Stimulated activated CD8-positive, alpha-beta memory T cell treated with anti-CD3 and anti-CD28 coated beads, Interleukin-4, amount 100 ng/mL, for 4 hours (primary cell): ENCODE measurements at places on chromosomes 13 and 19.
A peak's percentile ranks its signal among the peaks of the same experiment; 100 is the strongest.

GRCh38 chr13:43229506-43229905, 206.1 kb downstream of the DNAJC15 start:
- no peak for DNase-seq

DNA sequence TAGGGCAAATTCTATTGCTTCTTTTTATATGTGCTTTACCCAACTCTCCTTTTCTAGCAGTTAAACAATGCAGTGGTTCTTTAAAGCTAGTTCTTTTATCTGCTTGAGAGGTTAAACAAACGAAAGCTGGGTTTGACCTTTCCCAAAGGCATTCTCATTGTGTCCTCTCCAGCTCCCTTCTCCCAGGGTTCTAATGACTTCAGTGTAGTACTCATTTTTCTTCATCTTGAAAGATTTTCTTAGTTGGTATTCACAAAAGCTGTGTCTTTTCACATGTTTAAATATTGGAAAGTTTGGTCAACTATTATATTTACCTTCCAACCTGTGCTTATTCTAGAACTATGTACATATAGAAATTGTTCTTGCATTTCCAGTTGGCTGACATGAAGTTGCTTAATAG, 1.5 kb downstream of the WASF3 start:
- no peak for DNase-seq

- DNase-seq: no peak
Measured at GRCh38 chr19:13160557-13160956, 10.3 kb downstream of the IER2 start.

- no peak for DNase-seq
Measured at GRCh38 chr19:47351548-47351947, 2.4 kb downstream of the DHX34 start.

GRCh38 chr19:39430675-39431593, 4.8 kb downstream of the RPS16 start:
- no peak for DNase-seq

DNA sequence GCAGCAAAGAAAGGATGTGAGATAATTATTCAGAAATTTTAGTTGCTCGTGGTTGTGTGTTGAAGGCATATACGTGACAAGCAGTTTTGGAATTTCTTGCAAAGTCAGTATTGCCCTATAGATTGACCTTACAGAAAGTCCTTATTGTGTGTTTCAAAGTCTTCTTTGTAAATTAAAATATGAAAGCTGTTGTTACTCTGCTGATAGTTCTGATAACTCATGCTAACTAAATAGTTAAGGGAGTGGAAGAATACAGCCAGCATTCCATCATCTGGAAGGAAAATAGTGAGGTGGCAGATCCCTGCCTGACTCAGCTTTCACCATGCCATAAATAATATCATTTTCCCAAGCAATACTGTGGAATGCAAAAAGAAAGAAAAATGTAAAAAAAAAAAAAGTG, 27.2 kb downstream of the WASF3 start:
- DNase-seq: no peak

DNA sequence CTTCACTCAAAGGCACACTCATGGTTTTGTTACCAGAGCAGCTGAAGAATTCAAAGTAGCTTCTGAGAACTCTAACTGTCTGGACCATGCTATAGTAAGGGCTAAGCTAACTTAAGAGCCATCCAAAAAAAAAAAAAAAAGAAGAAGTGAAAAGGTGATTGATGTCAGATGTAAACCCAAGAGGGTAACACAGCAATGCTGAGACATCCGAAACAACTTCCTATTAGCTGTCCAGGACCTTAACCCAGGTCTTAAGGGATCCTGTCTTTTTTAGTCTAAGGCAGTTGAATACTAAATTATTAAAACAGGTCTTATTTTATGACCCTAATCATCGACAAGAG, 11.2 kb upstream of the RAB20 start:
- no peak for DNase-seq

DNA sequence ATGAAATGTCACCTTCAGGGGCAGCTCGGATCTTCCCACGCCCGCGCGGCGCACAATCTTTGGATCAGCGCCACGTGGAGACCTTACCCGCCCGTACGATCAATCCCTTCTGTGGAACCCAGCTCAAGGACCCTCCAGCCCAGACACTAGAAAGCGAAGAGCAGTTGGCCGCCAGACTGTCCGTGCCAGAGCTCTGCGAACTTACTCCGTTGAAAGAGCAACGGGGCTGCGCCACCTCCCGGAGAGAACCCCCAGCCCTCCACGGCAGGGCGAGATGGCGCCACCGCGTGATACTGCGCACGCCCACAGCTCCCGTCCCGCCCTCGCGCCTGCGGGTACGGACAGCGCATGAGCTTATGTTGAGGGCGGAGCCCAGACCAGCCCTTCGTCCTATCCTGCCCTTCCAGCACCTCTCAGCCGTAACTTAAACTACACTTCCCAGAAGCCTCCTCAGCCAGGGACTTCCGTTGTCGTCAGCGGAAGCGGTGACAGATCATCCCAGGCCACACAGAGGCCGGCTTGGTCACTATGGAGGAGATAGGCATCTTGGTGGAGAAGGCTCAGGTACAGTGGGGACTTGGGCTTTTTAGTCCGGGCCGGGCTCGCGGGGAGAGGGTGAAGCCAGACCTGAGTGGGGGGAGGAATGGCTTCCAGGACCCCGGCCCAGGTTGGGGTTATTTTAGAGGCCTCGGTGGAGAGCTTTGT, at the start of gene PSMC4:
Gene PSMC4 (plus strand): TSS at position 491 of the 705 bp plus-strand sequence. CDS start 38 bp downstream, at position 529.
- DNase-seq: peak; percentile 98

GRCh38 chr19:9044449-9044848, 34.2 kb upstream of the MUC16 start:
- DNase-seq: no peak

- no peak for DNase-seq
Measured at GRCh38 chr19:1968279-1969175, 27.6 kb downstream of the CSNK1G2 start.

DNA sequence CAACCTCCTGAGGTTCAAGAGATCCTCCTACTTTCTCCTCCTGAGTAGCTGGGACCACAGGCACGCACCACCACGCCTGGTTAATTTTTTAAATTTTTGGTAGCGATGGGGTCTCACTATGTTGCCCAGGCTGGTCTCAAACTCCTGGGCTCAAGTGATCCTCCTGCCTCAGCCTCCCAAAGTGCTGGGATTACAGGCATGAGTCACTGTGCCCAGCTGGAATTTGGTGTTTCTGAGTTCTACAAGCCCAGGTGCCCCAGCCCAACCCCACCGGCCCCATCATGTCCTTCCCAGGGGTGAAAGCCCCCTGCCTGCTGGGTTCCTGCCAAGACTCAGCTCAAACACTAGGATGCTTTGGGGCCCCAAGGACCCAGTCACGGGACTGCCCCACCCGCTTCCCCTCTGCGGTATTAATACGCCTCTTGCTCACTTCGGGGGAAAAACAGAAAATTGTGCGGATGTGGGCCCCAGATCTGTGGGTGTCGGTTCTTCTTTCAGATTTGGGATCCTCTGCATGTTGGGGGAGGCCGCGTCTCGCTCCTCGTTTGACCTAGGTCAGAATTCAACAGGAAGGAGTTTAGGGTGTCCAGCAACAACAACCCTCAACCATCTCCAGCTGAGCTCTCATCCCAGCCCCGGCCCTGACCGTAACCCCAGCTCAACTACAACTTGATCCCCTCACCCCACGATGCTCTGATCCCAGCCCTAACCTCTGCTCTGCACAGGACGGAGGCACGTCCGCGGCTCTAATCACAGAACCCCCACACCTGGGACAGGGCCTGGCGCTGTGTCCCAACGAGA, 3.7 kb upstream of the FCER2 start:
- peak; percentile 59 for DNase-seq

DNA sequence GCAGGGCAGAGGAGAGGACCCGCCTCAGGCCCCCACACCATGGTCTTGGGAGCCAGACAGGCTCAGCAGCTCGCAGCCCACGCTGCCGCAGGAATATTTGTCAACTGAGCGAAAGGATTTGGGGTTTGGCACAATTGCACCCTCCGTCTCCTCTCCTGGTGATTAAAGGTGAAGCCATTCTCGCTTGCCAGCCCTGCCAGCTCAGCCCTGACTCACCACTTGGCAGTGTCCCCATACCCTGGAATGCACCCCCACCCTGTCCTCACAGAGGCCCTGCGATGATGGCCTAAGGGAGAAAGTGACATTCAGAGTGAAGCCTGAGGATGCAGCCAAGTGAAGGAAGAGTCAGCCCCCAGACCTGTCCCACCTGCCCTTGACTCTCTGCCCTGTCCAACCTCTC, 18.8 kb downstream of the CYTH2 start:
- no peak for DNase-seq

DNA sequence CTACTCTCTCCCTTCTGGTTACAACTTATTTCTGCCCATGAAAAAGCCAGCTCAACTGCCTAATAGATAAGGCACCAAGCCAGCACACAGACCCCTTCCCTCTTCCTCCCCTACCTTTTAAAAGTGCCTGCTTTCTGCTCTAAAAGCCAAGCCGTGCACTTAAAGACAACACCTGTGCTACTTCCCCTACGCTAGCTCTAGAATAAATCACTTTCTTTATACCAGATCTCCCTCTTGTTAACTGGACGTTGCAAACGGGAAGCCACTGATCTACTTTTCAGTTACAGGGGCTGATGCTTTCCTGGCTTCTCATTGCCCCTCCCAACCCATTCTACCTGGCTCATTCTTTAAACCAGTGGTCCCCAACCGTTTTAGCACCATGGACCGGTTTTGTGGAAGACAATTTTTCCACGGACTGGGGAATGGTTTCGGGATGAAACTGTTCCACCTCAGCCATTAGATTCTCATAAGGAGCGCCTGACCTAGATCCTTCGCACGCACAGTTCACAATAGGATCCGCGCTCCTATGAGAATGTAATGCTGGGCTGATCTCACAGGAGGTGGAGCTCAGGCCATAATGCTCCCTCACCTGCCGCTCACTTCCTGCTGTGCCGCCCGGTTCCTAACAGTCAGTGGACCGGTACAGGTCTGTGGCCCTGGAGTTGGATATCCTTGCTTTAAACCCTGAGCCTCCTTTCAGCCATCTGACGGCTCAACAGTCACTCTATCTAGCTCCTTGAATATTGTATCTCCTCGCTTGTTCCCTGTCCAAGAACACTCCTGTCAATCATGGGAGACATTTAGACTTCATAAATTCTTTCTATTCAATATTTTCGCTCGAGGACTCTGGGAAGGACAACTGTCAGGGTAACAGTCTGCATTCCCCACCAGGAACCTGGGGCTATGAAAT, 841 bp upstream of the ZNF223 start:
- DNase-seq: no peak

GRCh38 chr13:78742659-78743058, 83.7 kb upstream of the OBI1 start:
- DNase-seq: no peak

DNA sequence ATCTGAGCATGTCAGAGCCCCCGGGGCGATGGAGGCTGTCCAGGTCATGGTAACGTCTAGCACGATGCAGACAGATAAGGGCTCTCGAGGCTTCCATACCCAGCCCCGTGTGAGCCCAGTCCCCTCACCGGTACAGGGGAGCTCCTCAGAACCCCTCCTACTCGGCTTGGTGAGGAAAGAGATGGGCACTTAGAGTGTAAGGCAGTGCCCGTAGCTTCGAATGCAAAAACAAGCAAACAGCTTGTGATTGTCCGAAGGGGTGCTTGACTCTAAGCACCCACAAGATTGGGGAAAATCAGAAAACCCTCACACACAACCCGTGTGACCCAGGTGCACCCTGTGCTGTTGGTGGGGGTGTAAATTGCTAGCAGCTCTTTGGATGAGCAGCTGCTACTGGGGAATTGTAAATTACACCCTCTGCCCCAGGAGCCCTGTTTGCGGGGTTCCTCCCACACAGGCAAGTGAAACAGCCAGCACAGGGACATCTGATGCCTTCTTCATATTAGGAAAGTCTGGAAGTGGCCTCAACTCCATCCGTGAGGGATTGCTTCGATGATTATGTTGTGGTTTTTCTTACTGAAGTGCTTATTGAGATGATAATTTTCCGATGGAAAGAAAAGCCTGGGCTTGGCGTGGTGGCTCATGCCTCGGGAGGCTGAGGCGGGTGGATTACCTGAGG, 918 bp upstream of the PSPN start:
- DNase-seq: no peak

DNA sequence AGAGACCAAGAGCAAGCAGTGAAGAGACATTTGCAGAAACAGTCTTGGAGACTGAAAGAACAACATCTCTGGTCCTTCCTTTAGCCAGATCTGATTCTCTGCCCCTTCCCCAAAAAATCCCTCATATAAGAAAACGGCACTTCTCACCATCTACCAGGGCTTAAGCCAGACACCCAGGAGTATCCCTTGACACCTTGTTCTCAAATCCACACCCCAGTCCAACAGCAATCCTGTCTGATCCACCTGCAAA, 1.7 kb upstream of the PLEKHG2 start:
- DNase-seq: no peak

- DNase-seq: no peak
Measured at GRCh38 chr13:33510350-33510970, 224.9 kb upstream of the STARD13 start.

DNA sequence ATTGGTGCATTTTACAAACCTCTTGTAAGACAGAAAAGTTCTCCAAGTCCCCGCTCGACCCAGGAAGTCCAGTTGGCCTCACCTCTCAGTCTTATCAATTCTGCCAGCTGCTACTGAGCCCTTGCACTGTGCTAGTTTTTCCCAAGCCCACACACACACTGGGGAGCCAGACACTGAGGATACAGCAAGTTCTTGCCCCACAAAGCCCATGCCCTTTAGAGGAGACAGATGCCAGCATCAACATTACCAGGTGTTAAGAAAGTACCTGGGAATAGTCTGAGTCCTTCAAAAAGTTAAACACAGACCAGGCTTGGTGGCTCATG, 175.0 kb downstream of the PTPRS start:
- no peak for DNase-seq

- DNase-seq: no peak
Measured at GRCh38 chr19:49264258-49264657, 60.7 kb downstream of the SLC6A16 start.

DNA sequence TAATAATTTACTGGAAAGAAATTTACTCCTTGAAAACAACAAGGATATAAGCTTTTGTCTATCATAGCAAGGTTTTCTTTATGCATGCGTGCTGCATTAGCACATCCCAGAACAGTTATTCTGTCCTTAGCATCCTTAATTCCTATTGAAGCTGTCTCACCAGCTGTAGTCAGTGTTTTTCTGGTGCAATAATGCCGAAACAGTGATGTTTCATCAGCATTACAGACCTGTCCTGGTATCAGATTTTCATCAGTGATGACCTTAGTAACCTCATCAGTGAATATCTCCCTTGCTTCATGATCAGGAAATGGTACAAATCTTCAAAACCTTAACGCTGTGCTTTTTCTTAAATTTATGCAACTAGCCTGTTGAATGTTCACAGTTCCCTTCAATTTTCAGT, 264.7 kb upstream of the STARD13 start:
- DNase-seq: no peak
